Hippocampal formation (tissue), 2 donors: ENCODE measurements at places on chromosomes 3 and 15.

DNA sequence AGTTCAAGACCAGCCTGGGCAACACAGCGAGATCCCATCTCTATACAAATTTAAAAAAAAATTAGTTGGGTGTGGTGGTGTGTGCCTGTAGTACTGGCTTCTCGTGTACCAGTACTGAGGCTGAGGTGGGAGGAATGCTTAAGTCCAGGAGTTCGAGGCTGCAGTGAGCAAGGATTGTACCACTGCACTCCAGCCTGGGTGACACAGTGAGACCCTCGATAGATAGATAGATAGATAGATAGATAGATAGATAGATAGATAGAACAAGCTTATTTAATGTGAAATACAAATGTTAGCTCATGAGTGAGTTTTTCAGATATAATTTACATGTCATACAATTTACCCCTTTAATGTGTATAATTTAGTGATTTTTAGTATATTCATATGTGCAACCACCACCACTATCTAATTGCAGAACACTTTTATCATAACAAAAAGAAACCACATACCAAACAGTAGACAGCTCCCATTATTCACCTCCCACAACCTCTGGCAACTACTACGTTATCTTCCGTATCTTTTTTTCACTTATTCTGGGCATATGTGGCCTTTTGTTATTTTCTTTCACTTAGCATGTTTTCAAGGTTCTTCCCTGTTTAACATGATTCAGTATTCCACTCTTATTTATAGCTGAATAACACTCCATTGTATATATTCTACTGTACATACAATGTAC is 13.1 kb upstream of the PRRT3 start:
- DNase-seq, result no peak

- DNase-seq, result no peak
Observed at GRCh38 chr15:40272485-40273056, 10.3 kb downstream of the ANKRD63 start.

DNA sequence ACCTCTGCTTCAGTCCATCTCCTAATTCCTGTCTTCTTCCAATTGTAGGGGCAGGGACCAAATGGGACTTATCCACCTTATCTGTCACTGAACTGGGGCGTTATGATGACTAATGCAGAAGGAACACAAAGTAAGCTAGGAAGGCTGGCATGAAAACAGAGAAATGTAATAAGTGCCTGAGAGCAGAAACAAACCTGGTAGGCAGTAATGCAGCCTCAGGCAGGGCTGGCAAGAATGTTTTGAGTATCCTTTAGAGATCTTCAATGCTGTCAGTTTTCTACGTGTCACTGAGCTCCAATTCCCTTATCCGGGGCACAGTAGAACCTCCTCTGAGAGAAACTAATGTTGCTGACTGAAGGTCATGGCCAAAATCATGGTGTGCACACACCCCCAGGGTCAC is 246.2 kb upstream of the TBL1XR1 start:
- no peak for DNase-seq

GRCh38 chr15:55186331-55186730 is 10.4 kb downstream of the RSL24D1 start:
- DNase-seq, result no peak

- peak; percentile 3 for DNase-seq
Observed at GRCh38 chr3:72890166-72890925, 2.5 kb downstream of the GXYLT2 start.

DNA sequence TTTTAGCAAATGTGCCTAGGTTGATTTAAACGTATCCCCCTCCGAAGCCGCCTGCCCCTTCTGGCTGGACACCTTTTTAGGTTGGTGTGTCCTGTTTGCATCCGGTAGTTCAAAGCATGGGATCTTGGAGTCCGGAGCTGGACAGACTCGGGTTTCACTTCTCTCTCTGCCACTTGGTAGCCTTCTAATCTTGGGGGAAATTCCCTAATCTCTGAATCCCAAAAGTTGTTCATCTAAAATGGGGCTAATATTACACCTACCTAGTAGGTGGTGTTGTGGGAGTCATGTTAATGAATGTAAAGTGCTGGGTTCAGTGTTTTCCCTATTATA is 760 bp downstream of the FANCI start:
- no peak for DNase-seq

GRCh38 chr15:51732646-51733045 is 4.8 kb downstream of the LYSMD2 start:
- no peak for DNase-seq

DNA sequence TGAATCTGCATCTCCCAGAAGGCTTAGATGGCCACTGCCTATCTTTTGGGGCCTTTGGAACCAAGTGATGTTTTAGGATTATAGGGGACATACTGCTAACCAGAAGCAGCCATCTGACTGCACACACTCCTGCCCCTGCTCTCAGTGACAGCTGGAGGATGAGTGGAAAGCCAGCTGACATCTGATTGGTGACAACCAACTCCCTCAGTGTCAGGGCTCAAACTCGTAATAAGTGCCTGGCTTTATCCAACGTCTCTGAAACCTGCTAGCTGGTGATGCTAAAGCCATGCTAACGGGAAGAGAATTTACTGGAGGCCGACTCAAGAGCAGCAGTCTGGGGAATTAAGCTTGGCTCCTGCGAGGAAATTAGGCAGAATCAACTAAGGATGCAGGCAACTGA is 35.1 kb downstream of the KY start:
- no peak for DNase-seq

DNA sequence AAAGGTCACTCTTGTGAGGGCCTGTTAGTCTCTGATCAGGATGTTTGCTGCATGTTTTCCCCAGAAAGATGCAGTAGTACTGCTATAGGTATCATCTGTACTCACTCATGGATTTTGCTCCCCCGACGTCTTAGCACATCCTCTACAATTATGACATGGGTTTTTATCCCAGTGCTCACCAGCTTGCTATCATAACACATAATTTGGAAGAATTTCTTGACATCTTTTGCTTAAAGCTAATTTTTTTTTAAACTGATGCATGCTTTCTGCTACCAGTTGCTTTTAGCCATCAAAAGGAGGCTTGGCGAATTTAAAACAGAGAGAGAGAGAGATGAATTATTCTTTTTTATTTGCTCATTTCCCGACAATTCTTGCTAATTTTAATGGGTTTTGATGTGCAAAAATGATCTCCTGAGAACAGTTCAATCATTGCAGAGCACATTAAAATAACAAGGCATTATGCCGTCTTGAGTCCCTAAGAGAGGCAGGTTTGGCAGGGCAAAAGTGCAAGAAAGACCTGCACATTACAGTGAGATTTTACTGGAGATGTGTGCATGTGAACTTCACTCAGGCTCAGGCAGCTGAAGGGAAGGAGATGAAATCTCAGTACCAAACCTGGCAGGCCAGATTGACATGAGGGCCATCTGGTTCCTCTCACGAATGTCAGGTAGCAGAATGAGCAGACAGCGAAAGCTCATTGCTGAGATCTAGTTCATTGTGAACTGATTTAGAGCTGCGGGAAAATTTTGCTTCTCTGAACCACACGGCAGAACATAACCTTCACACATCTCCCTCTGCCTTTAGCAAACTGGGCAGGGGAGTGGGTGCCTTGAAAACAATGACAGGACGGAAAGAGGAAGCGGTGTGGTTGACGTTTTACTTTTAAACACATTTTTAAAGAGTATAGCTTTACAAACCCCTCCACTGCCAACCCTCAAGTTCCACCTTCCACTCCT is 25.9 kb upstream of the GOLGA8B start:
- DNase-seq, result no peak

- DNase-seq, result no peak
Observed at GRCh38 chr15:78082106-78082742, 4.7 kb upstream of the TBC1D2B start.

DNA sequence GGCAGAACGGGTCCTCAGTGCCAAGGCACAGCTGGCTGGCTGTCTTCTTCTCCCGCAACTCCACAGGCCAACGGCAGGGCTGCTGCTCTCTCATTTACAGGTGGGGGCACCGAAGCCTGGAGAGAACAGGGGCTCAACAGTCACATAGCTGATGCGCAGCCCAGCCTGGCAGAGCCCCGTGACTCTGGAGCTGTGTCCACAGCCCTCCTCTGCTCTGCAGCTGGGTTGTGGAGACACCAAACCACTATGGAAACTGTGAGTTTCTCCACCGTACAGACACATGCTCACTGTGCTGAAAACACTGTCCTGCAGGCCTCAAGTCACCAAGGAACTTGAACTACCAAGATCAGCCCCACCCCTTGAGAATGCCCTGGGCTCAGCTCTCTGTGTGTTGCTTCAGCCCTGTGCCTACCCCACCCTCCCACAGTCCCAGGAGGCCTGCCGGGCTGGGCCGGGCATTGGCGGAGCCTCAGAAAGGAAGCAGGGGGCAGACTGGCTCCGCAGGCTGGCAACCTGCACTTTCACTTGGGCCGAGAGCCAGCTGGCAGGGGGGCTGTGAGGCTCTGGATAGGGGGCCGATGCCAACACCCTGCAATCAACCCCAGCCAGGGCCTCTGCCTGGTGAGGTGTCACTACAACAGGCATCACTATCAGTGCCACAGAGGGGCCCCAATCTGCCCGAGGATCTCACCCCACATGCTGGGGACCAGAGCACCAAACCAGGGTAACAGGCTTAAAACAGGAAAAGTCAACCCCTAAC is 113.7 kb upstream of the RPL32 start:
- no peak for DNase-seq

DNA sequence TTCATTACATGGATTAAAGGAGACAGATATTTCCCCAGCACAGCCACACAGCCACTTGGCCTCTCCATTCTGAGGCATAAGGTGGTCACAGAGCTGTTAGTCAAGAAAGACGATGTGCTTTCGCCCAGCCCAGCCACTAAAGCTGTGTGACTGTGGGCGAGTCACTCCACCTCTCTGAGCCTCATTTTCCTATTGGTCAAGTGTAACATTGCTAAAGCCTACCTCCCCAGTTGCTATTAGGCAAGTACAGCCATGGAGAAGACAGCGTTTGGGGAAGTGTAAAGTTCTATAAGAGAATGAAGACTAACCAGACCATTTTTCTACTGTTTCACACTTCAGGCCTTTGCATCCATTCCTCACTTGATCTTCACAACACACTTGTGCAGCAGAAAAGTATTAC is 24.1 kb downstream of the TMEM40 start:
- DNase-seq, result no peak

GRCh38 chr3:15491143-15491542 is 30.4 kb downstream of the COLQ start:
- DNase-seq, result no peak

GRCh38 chr15:98751767-98752166 is 103.4 kb downstream of the IGF1R start:
- no peak for DNase-seq

DNA sequence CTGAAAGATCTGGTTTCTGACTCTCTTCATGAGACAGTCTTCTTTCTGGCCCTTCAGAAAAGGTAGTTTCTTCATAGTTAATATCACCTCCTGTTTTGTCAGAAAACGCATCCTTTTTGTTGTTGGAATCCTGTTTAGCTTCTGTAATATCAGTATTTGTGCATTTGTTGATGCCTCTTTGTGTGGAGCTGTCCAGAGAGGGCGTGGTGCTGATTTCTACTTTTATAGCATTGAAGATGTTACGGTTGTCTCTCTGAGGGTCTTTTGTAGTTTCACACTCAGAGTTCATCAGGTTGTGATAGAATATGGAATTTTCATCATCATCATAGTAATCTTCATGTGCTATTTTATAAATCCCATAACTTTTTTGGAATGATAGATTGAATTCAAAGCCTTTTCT is 8.9 kb downstream of the GPR149 start:
- DNase-seq, result no peak

GRCh38 chr15:91263632-91264531 is 163.8 kb downstream of the SV2B start:
- DNase-seq, result no peak

DNA sequence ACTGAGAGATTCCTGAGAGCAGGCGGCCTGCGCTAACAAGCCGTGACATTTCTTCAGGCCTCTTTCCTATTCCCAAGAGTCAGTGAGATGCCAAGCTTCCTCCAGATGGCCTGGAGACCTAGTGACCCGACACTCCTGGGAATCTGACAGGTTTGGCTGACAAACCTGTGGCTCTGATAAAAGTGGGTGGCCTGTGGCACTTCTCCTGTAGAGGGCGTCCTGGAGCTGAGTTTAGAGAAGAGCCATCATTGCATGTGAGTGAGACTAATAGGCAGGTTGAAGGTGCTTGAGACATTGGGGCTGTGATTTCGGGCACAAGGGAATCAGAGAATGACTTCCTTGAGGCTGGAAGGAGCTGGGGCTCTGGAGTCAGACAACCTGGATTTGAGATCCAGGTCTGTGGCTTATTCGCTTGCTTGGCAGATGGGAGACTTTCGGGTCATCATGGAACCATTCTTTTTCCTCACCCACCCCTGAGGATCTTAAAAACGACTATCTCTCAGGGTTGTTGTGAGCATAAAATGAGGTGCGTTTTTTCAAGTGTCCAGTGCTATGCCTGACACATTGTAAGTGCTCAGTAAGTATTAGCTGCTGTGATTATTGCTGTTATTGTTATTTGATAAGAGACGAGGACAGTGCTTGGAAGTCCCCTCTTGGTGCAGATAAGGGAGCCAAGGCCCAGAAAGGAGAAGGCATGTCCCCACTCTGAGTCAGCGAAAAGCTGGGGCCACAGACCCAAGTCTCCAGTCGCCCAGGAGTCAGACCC is 77.2 kb downstream of the SCN10A start:
- DNase-seq, result no peak

GRCh38 chr15:91872356-91873137 is 19.0 kb downstream of the SLCO3A1 start:
- DNase-seq, result no peak

- no peak for DNase-seq
Observed at GRCh38 chr3:170465955-170466354, 47.3 kb downstream of the CLDN11 start.

DNA sequence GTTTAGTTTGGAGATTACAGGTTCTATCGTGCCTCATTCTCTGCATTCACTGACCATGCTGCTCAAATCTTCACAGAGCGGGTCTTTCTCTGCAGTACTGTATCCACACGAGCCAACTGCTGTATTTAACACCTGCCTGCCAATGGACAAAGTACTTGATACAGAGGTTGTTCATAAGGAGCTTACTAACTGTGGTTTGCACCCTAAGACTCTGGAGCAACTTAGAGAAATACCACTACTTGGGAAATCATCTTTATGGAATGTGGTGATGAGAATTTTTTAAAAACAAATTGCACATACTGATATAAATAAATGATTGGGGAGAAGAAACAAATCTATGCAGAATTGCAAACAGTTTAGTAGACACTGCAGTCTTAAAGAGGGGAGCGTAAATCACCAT is 90.0 kb downstream of the PPP2R3A start:
- no peak for DNase-seq

GRCh38 chr15:99729920-99730319 is 3.3 kb downstream of the LYSMD4 start:
- peak; percentile 58 for DNase-seq

DNA sequence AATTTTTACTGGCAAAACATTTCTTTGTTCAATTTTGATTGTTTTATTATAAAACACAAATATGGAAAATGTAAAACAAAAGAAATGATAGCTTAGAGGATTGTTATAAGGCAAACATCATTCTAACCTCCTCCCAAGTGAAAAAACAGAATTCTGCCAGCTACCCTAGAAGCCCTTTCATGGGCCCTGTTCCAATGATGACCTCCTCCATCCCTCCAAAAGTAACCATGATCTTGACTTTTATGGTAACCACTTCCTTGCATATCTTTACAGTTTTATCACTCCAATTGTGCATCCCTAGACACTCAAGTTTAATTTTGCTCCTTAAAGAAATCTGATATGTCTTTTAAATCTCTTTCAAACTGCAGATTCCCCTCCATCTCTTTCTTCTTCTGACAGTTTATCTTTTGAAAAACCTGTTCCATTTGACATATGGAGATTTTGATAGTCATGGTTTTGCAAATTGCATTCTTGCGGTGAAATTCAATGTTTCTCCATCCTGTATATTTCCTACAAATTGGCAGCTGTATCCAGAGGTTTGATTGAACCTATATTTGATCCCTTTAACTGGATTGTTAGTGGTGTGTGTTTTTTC is 27.0 kb upstream of the TNFAIP8L3 start:
- DNase-seq, result no peak

GRCh38 chr3:53384465-53385423 is 37.4 kb upstream of the DCP1A start:
- no peak for DNase-seq
